Umbilical cord (tissue), 2 donors: ENCODE measurements at places on chromosomes 2 and 18. TPM values are rescaled to one million over a fixed set of nuclear protein-coding genes. Genes with fewer than 3 reads are reported as not detected.
A peak's percentile ranks its signal among the peaks of the same experiment; 100 is the strongest.

DNA sequence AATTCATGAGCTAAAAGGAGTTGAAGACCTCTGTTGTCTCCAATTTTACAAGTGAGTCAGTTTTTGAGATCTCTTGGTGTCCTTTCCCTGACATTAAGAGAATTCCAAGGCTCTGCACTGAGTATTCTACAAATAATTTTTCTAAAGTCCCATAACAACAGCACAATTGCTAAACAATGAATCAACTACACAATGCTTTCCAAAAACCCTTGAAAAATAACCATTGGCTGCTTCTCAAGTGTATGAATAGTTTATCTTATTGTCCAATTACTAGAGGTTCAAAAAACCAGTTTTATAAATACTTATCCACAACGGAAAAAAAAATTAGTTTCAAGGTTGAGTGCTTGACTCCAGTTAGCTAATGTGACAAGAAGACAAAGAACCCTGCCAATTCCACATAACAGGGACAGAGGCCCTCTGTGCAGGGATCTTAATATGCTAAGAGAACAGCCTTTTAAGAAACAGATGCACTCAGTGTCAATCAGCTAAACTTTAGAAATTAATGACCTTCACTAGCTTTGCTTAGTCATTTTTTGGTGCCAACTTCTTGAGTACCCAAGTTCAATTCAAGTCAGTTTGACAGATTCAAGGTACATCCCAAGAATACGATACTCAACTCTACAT lies 266.6 kb upstream of the CYP26B1 start:
- DNase-seq = no peak

- peak; percentile 61 for DNase-seq
Observed at GRCh38 chr2:153519257-153519875, 40.8 kb upstream of the RPRM start.

DNA sequence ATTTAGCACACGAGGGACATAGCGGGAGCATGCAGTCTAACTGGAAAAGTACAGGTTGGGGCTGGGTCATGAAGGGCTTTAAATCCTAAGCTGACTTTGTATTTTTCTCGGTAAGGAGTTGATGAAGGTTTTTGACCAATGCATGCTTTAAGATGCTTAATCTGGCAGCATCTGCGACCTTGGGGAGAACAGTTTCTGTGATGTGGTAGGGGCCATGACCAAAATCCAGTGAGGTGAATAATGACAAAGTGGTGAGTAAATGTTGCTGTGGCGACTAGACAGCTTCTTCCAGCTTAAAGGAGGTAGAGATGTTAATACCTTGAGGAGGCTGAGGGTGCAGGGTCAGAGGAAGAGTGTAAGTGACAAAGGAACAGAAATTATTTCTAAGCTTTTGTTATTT lies 174.6 kb upstream of the ALPP start:
- DNase-seq = no peak

- DNase-seq = no peak
Observed at GRCh38 chr2:121454549-121455090, 76.1 kb upstream of the RNU4ATAC start.

DNA sequence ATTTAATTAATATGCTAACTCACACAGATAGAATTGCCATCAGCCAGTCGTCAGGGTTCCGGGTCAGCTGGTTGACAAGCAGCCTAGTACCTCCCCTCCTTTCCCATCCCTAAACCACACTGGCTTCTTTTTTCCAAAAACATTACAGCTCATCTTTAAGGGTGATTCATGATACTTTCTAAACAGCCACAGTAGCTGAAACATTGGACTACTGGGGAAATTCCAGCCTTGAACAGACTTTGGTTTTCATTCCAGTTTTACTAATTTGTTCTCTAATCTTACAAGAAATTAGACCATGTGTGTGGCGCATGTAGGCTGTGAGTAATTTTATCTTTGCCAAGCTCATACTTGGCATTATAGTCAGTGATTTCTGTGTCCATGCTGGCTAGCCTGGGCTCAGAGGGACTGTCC lies 110.8 kb downstream of the FMNL2 start:
- peak; percentile 44 for DNase-seq

GRCh38 chr2:119682578-119682977 lies 3.6 kb downstream of the TMEM177 start:
- DNase-seq = no peak

GRCh38 chr2:240509667-240510512 lies 47.9 kb downstream of the ANKMY1 start:
- DNase-seq = no peak

DNA sequence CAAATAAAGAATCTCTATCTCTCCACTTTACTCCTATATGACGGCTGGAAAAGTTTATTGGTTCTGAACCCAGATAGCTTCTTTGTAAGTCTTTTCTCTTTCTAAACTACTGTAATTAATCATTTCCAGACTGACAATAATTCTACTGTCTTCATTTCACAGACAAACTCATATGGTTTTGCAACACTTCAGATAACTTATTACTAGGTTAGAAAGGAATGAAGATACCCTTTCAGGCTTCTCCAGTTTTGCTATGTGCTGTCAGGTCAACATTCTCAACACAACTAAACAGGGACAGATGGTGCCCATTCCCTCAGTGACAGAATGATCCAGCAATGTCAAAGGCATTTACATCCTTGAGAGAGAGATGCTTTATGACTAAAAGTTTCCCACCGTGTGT lies 198.5 kb upstream of the ITGA4 start:
- peak; percentile 45 for DNase-seq

GRCh38 chr18:48123324-48123723 lies 192.9 kb upstream of the SMAD2 start:
- DNase-seq = no peak

DNA sequence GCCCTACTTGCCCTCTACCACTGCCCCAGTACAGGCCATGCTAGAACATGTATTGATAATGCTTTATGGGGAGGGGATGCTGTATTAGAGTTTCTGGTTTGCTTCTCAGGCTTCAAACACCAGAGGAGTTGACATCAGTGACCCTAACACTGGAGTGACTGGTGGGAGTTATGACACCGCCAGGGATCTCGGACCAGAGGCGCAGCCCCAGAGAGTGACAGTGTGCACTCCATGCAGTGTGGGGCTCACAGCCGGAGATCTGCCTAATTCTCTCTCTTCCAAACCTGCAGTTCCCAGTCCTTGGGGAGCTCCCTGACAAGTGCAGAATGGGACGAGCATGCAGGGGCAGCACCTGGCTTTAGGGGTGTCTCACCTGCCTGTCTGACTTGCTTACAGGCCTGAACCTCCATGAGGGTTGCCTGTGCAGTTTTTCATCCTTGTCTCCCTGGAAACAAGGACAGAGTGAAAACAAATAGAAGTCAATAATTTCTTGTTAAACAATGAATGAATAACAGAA lies 244.9 kb upstream of the MYT1L start:
- DNase-seq = no peak

GRCh38 chr2:219252900-219253752 lies at the start of gene TUBA4B:
TUBA4B (plus strand) TSS chr2:219253243; CDS start chr2:219253408, 165 bp downstream.
- no peak for DNase-seq

DNA sequence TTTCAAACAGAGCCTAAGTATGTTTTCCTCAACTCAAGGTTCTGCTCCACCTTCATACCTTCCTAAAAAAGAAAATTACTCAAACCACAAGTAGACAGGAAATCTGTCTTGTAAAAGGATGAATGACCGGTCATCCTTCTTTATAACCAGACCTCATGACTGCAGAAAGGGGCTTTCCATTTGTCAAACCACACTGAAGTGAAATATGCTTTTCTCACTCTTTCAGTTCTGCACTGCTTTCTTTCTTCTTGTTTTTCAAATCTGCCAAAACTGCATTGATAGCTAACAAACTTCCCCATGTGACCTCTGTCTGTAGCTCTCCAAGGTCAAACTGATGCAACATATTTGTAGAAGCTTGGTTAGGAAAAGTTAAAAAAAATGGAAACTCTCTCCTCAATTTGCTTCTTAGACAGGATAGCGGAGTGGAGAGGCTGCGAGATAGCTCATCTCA lies 308.9 kb upstream of the CCDC68 start:
- no peak for DNase-seq

- no peak for DNase-seq
Observed at GRCh38 chr2:230327418-230328154, 593 bp downstream of the SP140L start.

- no peak for DNase-seq
Observed at GRCh38 chr18:40851014-40851429, 1104.0 kb upstream of the PIK3C3 start.

GRCh38 chr2:26299471-26300101 lies 46.4 kb upstream of the SELENOI start:
- DNase-seq = peak; percentile 91

CLEC4F gene
- not detected for total RNA-seq

PSD4 gene
- 6.5 TPM for total RNA-seq

ANO7 gene
- 6.5 TPM for total RNA-seq

UGT1A7 gene
- total RNA-seq = 3.6 TPM

NEU2 gene
- not detected for total RNA-seq
